Transverse colon (tissue), 4 donors: ENCODE measurements at places on chromosomes 3 and 15. TPM values are rescaled to one million over a fixed set of nuclear protein-coding genes. Genes with fewer than 3 reads are reported as not detected.

CASR gene
- 1.4 TPM for total RNA-seq

DNA sequence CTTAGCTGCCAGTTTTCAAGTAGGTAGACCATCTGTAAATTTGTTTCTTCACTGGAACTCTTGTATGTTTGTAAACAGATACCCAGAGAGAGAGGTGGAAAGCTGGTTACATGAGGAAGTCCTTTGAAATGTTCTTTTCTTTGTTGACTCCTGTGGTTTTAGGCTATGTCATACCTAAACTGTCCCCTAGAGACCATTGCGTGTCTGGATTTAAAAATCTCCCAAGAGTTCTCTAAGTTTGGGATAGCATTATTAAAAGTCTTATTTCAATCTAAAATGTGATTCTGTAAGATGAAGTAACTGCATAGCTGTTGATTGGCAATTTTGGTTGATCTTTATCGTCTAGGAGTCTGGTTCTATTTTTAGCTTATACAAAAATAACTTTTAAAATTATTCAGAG, 127.2 kb downstream of the GHSR start:
- no peaks in the 10 kb centered on the region for H3K27me3 ChIP-seq
- no peak for DNase-seq
- peaks cover 16% of the 10 kb centered on the region for H3K4me1 ChIP-seq
- H3K4me3 ChIP-seq: no peak overlapping the region

- H3K27me3 ChIP-seq: peaks cover 25% of the 10 kb centered on the region
- H3K36me3 ChIP-seq: no peaks in the 10 kb centered on the region
- no peaks in the 10 kb centered on the region for H3K4me1 ChIP-seq
Observed at GRCh38 chr3:192449036-192449435, 278.3 kb downstream of the FGF12 start.

- peaks cover 96% of the 10 kb centered on the region for H3K4me1 ChIP-seq
- H3K4me3 ChIP-seq: no peak overlapping the region
- H3K36me3 ChIP-seq: no peaks in the 10 kb centered on the region
- no peak for DNase-seq
Observed at GRCh38 chr15:45641999-45642932, 7.4 kb downstream of the SQOR start.
